ENCODE measurements at places on chromosomes 2 and 18.

DNA sequence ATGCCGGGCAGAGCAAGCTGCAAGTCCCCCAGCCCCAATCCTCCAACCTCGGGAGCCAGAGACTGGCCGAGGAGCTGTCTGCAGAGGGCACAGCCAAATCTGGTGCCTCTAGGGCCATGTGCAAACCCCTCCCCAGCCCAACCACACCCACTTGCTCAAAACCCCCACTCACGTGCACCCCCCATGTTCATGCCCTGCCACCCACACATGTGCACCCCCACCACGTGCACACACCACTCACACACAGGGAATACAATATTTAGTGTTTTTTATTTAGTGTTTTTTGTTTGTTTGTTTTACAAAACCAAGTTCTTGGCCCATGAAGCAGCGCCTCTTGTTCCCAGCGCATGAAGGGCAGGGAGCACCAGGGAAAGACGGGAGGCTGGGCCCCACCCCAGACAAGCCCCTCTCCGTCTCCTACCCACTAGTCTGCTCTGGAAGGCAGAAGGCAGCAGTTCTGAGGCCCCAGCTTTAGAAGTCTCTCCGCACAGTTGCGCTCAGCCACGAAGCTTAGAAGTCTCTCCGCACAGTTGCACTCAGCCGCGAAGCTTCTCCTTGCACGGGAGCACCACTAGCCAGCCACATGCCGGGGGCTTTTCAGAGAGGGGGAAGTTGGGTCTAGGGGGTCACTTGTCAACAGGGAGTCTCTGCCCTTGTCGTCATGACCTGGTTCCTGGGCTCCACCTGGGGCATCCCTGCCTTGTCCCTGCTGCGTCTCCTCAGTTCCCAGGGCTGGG lies 276.1 kb upstream of the HDAC4 start:
- DNase-seq: no peak

DNA sequence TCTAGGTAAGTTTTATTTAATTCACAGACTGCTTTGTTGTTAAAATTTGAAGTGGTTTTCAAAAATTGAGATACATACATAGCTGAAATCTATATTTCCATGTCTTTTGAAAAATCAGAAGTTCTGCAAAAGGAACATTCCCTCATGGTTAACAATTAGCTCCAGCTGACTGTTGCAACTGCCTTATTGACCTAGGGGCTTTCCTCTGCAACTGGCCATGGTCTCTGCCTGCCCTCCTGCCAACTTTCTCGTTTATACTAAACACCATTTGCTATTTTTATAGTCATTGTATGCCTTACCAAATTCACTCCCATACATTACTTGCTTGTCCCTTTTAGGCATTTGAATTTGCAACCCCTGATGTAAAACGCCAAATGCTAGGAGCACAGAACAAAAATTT lies 107.2 kb downstream of the PID1 start:
- no peak for DNase-seq

GRCh38 chr2:216773072-216773471 lies 77.7 kb upstream of the IGFBP5 start:
- DNase-seq: no peak

GRCh38 chr2:112958428-112959108 lies 19.2 kb upstream of the IL36G start:
- no peak for DNase-seq

DNA sequence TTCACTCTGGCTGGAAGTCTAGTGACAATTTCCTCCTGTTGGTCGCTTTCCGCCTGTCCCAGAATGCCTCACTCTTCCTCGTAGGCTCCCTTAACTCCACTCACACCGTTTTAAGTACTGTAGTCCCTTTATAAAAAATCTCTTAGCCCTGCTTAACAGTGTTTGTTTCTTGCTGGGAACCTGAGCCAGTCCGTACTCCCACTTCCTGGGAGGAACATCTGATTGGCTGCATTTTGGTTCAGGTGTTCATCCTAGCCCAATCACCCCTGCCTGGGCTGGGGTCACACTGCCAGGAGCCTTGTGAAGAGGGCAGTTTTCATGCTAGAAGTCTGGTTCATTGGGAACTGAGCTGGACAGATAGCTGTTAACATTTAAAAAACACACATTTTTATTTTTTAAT lies 25.6 kb upstream of the TOGARAM2 start:
- DNase-seq: no peak

- DNase-seq: no peak
These were observed 79.0 kb upstream of the NOSTRIN start for GRCh38 chr2:168723275-168723899.

DNA sequence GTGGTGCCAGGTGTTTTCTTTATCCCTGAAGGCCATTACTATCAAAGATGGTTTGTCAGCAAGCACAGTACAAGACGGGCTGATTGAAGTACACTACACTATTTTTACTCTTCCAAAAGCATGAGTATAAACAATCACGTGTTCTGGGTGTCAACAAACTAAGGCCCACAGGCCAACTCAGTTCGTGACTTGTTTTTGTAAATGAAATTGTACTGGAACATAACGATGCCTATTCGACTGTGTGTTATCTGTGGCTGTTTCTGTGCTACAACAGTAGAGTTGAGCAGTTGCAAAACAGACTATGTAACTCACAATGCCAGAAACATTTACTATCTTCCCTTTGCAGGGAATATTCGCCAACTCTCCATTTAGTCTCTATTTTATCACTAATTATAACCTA lies 12.3 kb downstream of the MRPS5 start:
- no peak for DNase-seq

- no peak for DNase-seq
These were observed 225.0 kb upstream of the APCDD1 start for GRCh38 chr18:10229458-10229857.

- DNase-seq: no peak
These were observed 67.0 kb downstream of the MAP4K3 start for GRCh38 chr2:39370101-39370500.

- DNase-seq: no peak
These were observed 38.7 kb downstream of the PLEKHB2 start for GRCh38 chr2:131143803-131144202.

DNA sequence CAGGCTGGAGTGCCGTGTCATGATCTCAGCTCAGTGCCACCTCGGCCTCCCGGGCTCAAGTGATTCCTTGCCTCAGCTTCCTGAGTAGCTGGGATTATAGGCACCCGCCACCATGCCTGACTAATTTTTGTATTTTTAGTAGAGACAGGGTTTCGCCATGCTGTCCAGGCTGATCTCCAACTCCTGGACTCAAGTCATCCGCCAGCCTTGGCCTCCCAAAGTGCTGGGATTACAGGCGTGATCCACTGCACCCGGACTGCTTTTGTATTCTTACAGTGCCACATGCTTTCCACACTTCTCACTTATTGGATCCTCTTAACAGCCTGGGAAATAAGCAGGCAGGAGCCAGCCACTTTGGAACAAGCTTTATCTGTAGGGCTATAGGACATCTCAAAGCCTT lies 25.3 kb upstream of the BCL2L11 start:
- no peak for DNase-seq

GRCh38 chr2:165361514-165361913 lies 108.0 kb upstream of the CSRNP3 start:
- DNase-seq: no peak

DNA sequence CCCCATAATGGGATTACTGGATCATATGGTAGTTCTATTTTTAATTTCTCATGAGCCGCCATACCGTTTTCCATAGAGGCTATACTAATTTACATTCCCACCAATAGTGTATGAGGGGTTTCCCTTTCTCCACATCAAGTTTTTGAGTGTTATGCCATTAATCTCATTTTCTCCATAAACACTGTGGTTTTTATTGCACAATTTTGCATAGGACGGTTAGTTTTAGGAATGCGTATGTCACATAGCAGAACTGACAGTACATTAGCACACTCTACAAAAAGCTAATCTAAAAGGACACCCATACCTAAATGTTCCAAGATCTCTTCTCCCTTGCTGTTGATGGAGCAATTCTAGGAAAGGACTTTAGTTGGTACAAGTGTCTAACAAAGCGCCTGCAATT lies 32.5 kb downstream of the DARS1 start:
- no peak for DNase-seq

DNA sequence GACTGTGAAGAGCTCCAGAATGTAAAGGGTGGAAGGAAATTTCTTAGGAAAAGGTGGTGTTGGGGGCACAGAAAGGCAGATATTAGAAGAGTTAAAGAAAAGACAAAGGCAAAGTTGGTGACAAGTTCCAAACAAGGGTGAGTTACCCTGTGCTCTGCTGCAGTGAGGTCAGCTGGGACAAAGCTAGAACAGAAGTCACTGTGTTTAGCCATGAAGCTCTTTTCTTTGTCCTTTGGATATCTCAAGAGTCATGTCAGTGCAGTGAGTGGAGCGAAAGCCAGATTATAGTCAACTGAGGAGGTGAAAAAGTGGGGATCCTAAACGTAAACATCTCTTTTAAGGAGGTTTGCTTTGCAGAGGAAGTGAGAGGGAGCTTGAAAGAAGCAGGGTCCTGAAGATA lies 187.8 kb upstream of the ALPP start:
- DNase-seq: no peak

DNA sequence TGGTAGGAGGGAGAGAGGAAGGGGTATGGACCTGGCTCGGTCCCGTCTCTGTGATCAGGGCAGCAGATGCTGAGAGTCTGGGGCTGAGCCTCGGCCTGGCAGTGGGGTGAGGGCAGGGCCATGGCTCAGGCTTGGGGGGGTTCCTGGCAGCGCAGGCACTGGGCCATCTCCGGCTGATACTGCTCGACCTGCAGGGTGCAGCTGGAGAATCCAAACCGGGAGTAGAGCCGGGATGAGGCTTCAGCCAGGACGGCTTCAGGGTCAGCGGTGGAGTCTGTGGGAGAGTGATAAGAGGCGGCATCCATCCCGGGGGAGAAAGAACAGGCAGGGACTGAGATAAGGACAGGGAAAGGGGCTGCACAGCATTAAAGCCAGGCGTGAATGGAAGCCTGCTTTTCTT lies 7.7 kb downstream of the SLC30A3 start:
- DNase-seq: no peak

DNA sequence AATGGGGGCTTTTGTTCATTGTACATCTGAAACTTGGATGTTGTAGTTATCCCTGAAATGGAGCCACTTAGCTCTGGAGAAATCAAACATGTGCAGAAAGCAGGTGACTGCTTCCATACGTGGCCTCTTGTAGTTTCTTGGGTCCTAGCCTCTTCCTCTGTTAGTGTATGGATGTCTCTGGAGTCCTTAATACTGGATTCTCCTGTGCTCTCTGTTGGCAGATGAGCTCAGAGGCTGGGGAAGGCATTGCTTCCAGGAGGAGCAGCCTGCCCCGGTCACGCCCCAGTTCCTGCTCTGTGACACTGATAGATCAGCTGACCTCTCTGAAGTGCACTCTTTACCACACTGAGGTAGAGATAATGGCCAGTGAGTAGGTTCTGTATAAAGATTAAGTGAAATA lies 176.2 kb downstream of the LDLRAD4 start:
- no peak for DNase-seq

GRCh38 chr2:195017890-195018289 lies 639.1 kb upstream of the SLC39A10 start:
- no peak for DNase-seq

DNA sequence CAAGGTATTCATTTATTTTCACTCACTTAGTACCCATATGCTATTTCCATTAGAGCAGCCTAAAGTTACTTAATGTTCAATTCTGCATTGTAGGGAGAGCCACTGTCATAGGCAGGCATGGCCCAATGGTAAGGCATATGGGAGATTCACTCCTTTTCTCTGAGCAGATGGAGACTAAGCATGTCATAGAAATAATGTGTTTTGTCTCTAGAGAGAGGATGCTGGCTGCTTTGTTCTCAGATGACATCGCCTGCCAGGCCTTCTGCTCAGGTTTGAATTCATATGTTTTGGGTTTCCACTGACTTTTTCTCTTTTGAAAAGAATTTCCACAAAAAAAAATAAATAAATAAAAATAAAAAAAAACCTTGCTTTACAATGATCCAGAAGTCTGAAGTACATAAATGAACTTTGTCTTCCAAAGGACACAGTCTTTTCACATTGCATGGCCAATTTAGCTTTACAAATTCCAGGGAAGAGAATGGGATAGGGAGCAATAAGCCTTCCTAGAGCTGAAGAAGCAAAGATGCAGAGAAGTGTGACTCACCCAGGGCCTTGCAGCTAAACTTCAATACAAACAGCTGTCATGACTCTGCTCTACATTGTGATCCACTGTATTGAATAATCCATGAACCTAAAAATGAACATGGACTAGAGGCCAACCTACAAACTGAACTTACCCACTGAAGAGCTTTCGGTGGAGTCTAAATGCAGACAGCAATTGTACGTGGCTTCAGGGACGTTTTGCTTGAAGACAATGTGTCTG lies 422.5 kb downstream of the CMPK2 start:
- no peak for DNase-seq

DNA sequence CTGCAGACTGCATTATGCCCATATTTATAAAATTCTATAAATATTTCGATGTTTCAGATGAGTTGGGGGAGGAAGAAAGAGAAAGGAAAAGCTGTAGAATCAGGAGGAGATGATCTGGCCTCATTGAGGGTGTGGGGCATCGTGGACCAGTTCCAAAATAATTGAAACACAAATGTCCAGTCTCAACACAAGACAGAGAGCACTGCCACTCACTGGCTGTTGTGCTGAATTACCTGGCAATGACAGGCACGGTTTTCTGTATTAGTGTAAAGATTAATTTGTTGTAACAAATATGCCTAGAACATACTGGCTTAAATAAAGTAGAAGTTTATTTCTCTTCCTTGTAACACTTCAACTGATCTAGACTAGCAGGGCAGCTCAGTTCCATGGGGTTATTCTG lies 24.1 kb downstream of the POLE4 start:
- no peak for DNase-seq

DNA sequence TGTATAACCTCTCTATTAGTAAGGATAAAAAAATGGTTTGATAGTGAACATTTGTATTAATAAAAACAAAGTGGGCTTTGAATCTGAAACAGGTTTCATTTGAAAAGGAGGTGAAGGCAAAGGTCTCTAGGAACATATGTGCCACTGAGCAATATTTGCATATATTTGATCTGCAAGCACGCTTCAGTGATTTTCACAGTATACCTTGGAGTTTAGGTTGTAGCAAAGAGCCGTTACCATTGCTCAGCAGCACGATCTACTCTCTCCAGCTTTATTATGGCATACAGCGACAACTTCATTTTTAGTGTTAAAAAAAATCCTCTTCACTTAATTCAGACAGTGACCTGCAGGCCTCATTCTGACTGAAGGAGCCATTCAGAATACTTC lies 75.8 kb upstream of the ZEB2 start:
- no peak for DNase-seq

DNA sequence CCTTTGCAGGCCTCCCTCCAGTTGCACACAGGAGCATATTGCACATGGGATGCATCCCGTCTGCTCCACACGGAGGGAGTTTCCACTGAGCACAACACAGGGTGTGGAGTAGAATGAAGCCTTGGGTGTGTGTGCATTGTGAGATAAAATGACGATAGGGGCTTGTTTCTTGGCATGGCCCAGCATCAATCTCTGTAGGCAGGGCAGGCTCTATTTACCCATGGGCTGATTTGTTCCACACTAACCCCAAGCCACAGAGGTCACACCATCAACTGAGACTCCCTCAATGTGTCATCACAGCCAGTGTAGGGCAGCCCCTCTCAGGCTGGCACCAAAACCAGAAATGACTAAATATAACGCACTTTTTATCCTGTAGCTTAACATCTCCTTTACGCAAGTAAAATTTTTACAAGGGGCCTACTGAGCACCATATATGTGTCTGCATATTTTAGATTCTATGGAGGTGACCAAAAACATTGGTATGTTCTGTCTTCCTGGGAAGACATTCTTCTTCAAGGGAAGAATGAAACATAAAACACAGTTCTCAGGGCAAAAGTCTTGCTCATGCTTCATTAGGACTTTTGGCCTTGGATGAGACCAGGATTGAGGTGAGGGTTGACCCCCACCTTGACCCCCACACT lies 2.7 kb upstream of the GKN1 start:
- no peak for DNase-seq

- DNase-seq: no peak
These were observed 248.6 kb downstream of the NDUFA10 start for GRCh38 chr2:239776436-239777005.
